Stimulated activated CD4-positive, alpha-beta T cell treated with anti-CD3 and anti-CD28 coated beads, Interleukin-12 subunit alpha, Interleukin-12 subunit beta, amount 100 ng/mL, for 48 hours (primary cell): ENCODE measurements at places on chromosomes 13 and 19.

DNA sequence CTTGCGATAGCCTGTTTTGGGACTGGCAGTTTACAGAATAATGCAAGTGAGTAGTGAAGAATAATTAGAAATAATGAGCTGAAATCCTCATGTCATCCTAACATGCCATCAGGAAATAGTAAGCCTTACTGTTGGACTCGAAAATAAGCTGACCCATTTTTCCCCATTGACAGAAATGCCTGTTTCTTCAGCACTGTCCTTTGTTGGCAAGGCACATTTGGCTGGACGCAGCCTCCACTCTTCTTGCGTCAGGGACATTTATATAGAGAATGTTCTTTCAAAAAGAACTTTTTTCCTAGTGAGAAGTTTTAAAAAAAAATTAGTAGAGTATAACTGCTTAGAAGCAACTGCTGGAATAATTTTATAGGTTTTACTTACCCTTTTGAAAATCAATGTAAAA, 47.1 kb downstream of the ARHGAP35 start:
- no peak for DNase-seq

DNA sequence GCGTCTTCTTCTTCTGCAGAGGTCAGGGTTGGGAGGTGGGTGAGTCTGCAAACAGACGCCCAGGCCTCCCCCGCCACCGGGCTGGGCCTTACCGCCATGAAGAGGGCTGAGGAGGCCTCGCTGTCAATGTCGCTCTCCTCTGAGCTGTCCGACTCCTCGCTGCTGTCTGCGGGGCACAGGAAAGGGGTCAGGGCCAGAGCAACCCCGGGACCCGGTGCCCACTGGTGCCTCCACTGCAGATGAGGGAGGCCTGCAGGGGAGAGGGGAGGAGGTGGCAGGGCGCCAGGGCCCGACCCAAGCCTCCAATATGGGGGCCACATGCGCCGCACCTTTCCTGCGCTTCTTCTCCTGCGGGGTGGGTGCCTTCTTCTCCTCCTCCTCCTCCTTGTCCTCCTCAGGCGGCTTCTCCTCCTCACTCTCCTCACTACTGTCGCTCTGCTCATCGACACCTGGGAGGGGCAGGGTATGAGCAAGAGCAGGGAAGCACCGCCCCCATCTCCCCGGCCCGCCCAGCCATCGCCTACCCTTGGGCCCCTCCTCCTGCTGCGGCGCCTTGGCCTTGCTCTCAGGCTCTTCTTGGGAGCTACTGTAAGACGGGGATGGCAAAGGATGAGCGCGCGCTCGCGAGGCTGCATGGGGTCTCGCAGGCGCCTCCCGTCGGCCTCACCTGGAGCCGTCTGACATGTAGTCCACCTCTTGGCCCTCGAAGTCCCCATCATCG, 5.5 kb upstream of the PSPN start:
- DNase-seq = no peak

DNA sequence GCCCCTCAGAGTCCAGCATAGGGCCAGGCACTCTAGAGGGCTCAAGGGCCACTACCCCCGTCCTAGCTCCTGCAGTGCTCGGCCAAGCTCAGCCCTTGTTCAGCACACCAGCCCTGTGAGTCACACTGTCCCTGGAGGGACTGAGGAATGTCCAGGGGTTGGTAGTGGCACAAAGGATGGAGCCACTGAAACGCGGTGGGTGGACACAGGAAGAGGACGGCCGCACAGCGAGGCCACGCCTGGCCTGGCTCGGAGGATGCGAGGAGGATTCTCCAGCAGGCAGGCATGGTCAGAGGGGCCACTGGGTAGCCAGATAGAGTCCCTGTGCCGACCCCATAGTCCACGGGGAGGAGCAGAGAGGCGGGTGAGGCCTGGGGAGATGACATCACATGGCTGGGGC, 45.7 kb downstream of the C1QTNF9 start:
- DNase-seq = no peak

- DNase-seq = no peak
Observed at GRCh38 chr13:23692816-23693215, 122.6 kb downstream of the TNFRSF19 start.

- no peak for DNase-seq
Observed at GRCh38 chr19:53868091-53868891, 608 bp downstream of the MYADM start.

GRCh38 chr13:84917252-84917878, 881.9 kb downstream of the SLITRK6 start:
- no peak for DNase-seq

GRCh38 chr19:17796013-17796837, 1.3 kb downstream of the B3GNT3 start:
- DNase-seq = no peak

DNA sequence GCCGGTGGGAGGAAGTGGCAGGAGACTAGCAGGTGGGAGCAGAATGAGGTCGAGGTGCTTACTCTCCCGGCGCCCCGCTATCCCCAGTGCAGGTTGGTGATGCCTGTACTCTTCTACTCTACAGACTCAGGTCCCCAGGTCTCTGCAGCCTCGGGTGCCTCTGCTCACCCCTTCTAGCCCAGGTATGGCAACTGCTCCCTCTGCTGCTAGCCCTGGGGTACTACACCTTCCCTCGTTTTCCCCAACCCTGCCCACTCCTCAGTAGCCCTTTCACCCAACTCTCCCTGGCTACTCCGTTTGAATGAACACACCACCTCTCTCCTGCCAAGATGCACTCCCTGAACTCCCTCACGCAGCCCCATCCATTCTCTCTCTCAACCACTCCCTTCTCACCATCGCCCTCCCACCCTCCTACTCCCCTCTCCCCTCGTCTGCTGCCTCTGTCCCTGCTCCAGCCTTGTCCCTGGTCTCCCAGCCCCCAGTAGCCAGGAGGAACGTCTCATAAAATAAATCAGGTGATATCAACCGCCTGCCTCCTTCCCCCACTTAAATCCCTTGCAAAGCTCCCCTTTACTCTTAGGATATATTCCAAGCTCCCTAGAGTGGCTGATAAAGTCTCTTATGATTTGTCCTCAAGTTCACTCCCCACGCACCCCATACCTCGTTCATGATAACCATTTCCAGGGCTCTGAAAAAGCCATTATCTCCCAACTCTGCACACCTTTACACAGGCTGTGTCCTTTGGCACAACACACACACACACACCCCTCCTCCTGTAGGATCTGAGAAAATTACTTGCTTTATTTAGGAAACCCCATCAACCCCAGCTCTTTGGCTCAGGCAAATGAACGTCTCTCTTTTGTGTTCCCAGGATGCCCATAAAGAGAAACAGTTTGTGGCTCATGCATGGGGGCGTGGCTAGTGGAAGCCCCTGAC, 8.2 kb upstream of the MEIS3 start:
- DNase-seq = peak; percentile 59

- no peak for DNase-seq
Observed at GRCh38 chr13:92362717-92363116, 863.9 kb upstream of the GPC6 start.

- no peak for DNase-seq
Observed at GRCh38 chr19:29449371-29449770, 76.4 kb upstream of the VSTM2B start.

DNA sequence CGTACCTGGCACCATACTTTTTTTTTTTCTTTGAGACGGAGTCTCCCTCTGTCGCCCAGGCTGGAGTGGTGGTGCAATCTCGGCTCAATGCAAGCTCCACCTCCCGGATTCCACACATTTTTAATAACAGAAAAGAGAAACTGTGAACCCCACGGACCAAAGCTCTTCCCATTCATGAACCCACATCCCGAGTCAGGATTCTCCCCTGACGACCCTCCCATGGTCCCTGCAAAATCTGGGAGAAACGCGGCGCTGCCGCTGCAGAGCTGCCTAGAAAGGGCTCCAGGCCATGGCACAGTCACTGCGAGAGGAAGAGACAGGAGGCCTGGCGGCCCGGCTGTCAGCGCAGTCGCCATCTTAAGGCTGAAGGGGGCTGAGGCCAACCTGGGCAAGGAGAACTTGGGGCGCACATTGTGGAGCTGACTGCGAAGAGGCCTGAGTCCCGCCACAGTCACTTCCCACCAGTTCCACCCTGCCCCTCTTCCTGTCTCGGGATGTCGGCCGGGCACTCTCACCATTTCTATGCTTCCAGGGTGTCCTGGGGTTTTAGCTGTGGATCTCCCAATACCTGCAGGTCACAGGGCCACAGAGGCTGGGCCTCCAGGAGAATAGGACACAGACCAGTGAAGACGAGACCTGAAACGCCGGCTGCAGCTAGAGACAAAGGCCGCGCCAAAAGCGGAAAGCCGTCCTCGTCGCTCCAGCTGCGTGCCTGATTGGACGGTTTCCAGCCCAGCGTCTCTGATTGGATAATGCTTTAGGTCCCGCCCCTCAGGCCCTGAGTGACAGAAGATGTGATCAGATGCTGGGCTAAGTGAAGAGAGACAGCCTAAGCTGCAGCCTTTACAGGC, 71.0 kb downstream of the ZNF486 start:
- peak; percentile 86 for DNase-seq

- DNase-seq = no peak
Observed at GRCh38 chr13:110232142-110232541, 74.8 kb downstream of the COL4A1 start.

DNA sequence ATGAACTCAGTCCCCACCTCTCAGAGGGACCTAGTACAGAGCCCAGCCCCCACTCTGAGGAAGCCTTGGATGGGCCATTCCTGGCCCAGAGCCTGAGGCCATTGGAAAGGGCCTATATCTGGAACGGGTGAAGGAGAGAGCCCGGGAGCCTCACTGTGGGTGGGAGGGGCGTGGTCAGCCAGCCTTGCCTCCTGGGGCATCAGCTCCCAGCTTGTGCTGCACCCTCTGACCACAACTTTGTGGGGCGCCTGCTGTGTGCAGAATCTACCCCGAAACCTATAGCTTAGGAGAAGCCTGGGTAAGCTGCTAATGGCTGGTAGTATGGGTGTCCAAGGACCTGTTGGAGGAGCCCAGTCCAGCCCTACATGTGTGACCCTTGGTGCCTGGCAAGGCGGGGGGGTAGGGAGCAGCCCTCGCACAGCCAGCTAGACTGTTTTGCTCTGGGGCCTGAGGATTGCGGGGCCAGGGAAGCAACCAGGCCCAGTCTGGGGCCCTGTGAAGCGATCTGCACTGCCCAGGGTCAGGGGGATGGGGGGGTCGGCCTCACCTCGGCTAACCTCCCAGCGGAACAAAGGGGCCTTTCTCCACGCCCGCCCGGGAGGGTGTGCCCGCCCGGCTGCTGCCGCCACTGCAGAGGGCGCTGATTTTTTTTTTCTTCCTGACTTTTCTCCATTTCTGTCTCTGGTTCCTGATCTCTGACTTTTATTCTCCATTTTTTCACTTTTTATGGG, 42.3 kb downstream of the LYL1 start:
- no peak for DNase-seq

- no peak for DNase-seq
Observed at GRCh38 chr13:51861723-51862300, at the start of gene CCDC70. Gene CCDC70, plus strand, starts transcription at chr13:51861969. Its CDS starts 3,443 bp downstream, at chr13:51865412.

DNA sequence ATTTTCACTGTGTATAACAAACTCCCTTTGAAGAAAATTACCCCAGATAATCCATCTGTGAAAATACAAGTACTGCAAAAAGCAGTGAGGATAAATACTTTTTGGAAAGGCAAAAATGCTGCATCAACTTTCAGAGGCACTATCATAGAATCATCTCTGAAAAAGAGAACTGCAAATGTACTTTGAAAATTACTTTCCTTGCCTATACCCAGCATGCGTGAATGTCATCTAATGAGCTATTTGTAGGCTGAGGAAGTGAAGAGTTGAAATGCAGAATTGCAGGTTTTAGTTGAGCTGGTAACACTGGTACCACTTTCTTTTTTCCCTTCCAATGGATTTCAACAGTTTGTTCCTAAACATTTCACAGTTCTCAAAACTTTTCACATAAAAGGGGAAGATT, 196.7 kb downstream of the TBC1D4 start:
- DNase-seq = no peak

DNA sequence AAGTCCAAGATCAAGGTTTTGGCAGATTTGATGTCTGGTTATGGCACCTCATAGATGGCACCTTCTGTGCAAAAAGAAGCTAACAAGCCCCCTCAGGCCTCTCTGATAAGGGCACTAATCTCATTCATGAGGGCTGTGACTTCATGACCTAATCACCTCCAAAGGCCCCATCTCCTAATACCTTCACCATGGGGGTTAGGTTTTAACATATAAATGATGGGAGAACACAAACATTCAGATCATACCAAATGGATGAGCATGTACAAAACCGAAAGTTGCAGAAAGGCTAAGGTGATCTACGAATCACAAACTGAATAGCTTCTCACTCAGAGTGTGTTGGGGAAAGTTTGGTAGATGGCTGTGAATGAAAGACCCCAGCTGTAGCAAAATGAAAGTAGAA, 217.4 kb downstream of the TBC1D4 start:
- no peak for DNase-seq

DNA sequence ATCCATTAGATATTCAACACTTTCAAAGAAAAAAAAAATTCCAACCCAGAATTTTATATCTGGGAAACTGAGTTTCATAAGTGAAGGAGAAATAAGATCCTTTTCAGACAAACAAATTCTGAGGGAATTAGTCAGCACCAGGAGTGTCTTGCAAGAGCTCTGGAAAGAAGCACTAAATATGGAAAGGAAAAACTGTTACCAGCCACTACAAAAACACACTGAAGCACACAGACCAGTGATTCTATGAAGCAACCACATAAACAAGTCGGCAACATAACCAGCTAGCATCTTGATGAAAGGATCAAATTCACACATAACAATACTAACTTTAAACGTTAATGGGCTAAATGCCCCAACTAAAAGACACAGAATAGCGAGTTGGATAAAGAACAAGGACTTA, 368.4 kb upstream of the MIR17HG start:
- DNase-seq = no peak

DNA sequence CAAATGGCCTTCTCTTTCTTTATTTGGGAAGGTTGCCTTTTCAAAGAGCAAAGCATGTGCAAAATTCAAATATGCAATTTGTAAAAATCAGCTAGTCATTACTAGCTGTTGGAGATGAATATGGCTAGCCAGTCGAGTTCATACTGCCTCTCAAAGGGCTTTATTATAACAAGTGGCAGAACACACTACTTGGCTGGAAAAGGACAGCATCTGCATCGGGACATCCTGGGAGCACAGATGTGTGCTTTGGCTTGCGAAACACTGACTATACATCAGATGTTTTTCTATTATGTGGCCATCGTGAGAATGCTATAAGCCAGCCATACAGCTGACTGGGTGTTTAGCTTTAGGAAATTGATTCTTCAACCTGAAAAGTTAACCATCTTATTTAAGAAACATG, 424.2 kb downstream of the KCTD12 start:
- DNase-seq = no peak

GRCh38 chr13:58343076-58343475, 711.5 kb downstream of the PCDH17 start:
- DNase-seq = no peak

- no peak for DNase-seq
Observed at GRCh38 chr13:44317752-44318151, 55.9 kb upstream of the SERP2 start.
